ENCODE measurements at places on chromosomes 3 and 15.

- peak; percentile 59 for DNase-seq
Measured at GRCh38 chr3:37050282-37050681, 57.0 kb downstream of the MLH1 start.

- peak; percentile 28 for DNase-seq
Measured at GRCh38 chr3:142180761-142181362, 31.5 kb upstream of the TFDP2 start.

DNA sequence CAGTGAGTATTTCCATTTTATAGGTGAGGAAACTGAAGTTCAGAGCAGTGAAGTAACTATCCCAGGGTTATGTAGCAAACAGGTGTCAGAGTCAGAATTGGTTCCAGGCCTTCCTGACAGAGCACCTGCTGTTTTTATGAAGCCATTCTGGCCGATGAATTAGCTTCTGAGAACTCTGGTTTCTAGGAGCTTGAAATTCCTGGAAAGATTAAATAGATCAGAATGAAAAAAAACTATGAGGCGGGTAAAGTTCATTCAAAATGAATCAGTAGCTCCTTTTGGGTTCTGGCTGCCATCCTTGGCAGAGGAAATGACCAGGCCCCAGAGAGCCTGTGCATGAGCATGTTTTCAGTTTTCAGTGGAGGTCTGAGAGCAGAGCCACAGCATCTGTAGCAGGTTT lies 59.3 kb upstream of the CFAP161 start:
- peak; percentile 51 for DNase-seq

- peak; percentile 50 for DNase-seq
Measured at GRCh38 chr3:63864008-63864964, 619 bp downstream of the ATXN7 start.

GRCh38 chr3:19107719-19108118 lies 40.6 kb upstream of the KCNH8 start:
- DNase-seq, result no peak

- no peak for DNase-seq
Measured at GRCh38 chr15:51367322-51367976, 26.0 kb downstream of the GLDN start.

DNA sequence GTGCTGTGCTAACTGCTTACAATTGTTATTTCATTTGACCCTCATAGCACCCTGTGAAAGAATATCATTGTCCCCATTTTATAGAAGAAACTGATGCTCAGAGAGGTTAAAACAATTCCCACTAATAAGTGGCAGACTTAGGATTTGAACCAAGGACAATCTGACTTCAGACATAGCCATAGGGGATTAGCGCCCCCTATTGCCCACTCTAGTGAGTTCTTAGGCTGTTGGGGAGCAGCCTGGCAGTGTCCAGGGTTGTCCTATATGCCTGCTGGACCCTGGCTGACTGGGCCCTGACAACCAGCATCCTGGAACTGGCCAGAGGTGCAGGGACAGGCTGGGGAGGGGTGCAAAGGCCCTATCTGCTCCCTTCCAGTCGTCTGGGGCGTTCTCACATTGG lies 15.4 kb downstream of the DPH3 start:
- DNase-seq, result no peak

DNA sequence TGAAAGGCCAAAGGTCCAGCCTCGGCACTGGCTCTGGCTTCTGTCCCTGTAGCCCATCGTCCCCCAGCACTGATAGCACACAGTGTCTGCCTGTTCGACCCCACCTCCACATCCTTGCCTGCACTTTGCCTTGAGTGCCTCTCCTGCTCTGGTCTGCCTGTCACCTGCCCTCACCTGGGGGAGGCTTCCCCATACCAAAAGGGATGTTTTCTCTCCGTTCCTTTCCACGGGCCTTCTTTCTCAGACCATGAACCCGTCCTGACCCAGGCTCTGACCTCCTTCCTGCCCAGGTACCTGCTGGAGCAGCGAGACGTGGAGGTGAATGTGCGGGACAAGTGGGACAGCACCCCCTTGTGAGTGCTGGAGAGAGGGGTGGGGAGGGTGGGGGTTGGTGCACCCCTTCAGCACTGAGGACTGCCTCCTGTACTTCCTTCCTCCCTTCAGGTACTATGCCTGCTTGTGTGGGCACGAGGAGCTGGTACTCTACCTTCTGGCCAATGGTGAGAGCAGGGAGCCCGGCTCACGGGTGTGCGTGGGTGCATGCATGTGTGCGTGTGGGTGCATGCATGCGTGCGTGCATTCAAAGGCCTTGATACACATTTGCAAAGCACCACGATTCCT lies 1.5 kb downstream of the ABTB1 start:
- DNase-seq, result no peak

DNA sequence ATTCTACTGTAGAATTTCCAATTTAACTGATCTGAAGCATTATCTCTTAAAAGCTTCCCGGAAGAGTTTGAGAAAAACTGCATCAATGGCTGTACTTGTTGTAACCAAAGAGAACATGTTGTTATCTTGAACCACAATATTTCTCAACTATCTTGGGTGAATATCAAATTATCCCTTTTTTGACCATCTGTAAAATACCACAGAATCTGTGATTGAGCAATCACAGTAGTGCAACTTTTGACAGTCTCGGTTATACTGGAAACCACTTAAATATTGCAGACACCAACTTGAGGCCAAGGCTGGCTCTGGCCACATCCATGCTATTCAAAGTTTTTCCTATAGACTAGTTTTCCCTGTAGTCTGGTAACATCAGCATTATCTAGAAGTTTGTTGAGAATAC lies 842.8 kb upstream of the EPHA6 start:
- DNase-seq, result no peak

- no peak for DNase-seq
Measured at GRCh38 chr3:192892981-192893700, 24.5 kb downstream of the MB21D2 start.

DNA sequence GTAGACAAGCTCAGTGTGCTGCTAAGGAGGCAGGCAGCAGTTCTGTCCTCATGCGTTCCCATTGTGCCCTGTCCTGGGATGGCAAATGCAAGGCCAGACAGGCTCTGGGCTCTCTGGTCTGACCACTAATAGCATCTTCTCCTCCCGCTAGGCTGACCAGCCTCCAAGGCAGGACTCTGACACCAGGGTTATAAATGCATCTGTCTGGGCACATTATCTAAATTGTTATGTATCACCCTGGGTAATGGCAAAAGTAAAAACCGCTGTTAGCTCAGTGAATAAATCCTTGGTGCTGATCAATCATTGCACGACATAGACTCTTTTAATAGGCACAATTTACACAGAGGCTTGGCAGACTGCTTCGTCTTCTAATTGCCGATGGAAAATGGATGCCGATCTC lies 85.6 kb downstream of the CLSTN2 start:
- DNase-seq, result no peak

- no peak for DNase-seq
Measured at GRCh38 chr3:53122933-53123305, 7.3 kb downstream of the RFT1 start.

GRCh38 chr3:100106531-100107141 lies 7.7 kb downstream of the FILIP1L start:
- no peak for DNase-seq

DNA sequence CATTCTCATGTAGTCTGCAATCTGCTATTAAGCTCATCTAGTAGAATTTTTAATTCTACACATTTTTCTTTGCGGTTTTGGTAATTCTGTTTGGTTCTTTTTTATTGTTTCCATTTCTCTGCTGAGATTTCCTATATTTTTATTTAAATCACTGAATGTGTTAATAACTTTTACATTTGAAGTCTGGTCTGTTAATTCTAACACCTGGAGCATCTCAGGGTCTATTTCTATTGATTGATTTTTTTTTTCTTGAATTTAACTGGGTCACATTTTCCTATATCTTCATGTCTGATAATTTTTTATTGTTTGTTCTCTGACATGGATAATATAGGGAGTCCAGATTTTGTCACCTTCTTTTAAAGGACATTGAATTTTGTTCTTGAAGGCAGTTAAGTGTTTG lies 163.5 kb downstream of the OPA1 start:
- no peak for DNase-seq

DNA sequence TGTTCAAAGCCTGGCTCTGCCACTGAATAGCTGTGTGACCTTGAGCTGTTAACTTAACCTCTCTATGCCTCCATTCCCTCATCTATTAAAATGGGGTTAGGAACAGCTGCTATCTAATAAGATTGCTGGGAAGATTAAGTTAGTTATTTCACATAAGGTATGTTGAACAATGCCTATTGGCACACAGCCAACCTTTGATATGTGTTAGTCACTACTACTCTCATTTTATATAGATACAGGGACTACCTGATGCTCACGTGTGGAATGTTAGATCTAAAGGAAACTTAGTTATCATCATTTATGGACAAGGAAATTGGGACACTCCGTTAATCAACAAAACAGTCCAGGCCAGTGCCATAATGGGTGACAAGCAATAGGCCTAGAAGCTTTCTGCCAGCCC lies 332.4 kb upstream of the PPP2R3A start:
- no peak for DNase-seq

- DNase-seq, result no peak
Measured at GRCh38 chr3:26708501-26708900, 85.9 kb downstream of the LRRC3B start.

All from tongue (tissue), 3 donors.